ENCODE measurements at places on chromosomes 16 and 17.

GRCh38 chr17:55286681-55287589, 22.2 kb downstream of the HLF start:
- H3K4me3 ChIP-seq = no peak overlapping the region
- no peak for DNase-seq
- peak overlapping the region; percentile 93 for H3K27ac ChIP-seq
- no peaks in the 10 kb centered on the region for H3K36me3 ChIP-seq

- H3K27ac ChIP-seq = no peak overlapping the region
- DNase-seq = no peak
- no peaks in the 10 kb centered on the region for H3K36me3 ChIP-seq
- no peaks in the 10 kb centered on the region for H3K27me3 ChIP-seq
- H3K4me3 ChIP-seq = no peak overlapping the region
Observed at GRCh38 chr16:24041834-24042631, 206.2 kb downstream of the PRKCB start.

GRCh38 chr16:3652373-3653195, 1.9 kb upstream of the DNASE1 start:
- H3K4me3 ChIP-seq = no peak overlapping the region
- no peaks in the 10 kb centered on the region for H3K27me3 ChIP-seq
- H3K36me3 ChIP-seq = peaks cover 57% of the 10 kb centered on the region
- no peaks in the 10 kb centered on the region for H3K4me1 ChIP-seq
- H3K27ac ChIP-seq = no peak overlapping the region

DNA sequence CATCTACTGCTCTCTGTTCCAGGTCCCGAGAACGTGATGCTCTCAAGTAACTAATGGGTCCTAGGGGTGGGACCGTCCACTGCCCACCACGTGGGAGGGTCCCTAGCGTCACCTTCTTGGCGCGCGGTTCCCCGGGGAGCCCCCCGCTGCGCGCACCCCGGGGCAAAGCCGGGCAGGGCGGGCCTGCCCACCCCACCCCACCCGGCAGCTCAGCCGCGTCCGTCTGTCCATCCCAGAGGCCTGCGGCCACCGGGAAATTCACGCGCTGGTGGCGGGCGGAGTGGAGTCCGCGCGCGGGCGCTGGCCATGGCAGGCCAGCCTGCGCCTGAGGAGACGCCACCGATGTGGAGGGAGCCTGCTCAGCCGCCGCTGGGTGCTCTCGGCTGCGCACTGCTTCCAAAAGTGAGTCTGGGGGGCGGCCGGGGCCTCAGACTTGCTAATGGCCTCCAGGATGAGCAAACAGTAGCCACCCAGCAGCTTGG, 494 bp downstream of the PRSS41 start:
- H3K36me3 ChIP-seq = no peaks in the 10 kb centered on the region
- H3K4me1 ChIP-seq = no peaks in the 10 kb centered on the region
- peaks cover 38% of the 10 kb centered on the region for H3K27me3 ChIP-seq

DNA sequence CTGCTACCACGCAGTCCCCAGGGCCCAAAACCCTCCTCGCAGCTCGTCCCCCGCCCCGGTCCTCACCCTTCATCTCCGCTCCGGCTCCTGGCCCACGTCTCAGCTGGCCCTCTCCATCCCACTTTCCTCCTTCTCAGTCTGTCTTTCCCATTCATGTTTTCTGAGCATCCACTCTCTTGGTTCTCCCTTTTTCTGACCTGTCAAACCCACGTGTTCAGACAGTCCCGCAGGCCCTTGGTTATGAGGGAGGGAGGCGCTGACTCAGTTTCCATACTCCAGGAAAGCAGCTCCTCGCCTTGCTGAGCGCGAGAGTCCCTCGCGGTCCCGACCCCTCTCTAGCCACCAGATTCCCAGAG, 392 bp upstream of the HID1 start:
- H3K36me3 ChIP-seq = no peaks in the 10 kb centered on the region
- H3K27me3 ChIP-seq = no peaks in the 10 kb centered on the region
- no peak for DNase-seq
- H3K4me3 ChIP-seq = peak overlapping the region; percentile 62

GRCh38 chr16:15788846-15789239, 68.0 kb downstream of the MYH11 start:
- H3K36me3 ChIP-seq = no peaks in the 10 kb centered on the region
- no peak overlapping the region for H3K27ac ChIP-seq
- H3K27me3 ChIP-seq = no peaks in the 10 kb centered on the region
- peaks cover 28% of the 10 kb centered on the region for H3K4me1 ChIP-seq
- H3K4me3 ChIP-seq = no peak overlapping the region
- DNase-seq = no peak

- H3K4me1 ChIP-seq = peaks cover 56% of the 10 kb centered on the region
- peak overlapping the region; percentile 12 for H3K27ac ChIP-seq
Observed at GRCh38 chr17:75776386-75777295, 8.0 kb upstream of the UNK start.

- no peak overlapping the region for H3K27ac ChIP-seq
- no peak overlapping the region for H3K4me3 ChIP-seq
- DNase-seq = no peak
Observed at GRCh38 chr16:59634951-59635350, 900.8 kb upstream of the GOT2 start.

DNA sequence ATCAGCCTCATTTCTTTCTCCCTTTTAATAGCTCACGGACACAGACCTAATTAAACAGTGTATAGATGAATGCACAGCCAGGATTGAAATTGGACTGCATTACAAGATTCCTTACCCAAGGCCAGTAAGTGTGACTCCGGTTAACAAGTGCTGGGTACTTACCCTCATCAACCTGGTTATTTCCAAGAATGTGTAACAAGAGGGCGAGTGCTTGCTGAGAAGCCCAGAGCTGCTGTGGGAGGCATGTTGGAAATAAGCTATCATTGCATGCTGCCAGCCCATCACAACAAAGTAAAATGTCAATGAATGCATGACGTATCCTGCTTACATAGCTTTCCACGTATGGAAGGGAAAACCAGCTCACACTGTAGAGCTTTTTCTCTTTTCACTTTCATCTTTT, 19.5 kb downstream of the LYRM1 start:
- no peak overlapping the region for H3K27ac ChIP-seq
- no peaks in the 10 kb centered on the region for H3K27me3 ChIP-seq
- H3K4me3 ChIP-seq = no peak overlapping the region
- no peaks in the 10 kb centered on the region for H3K36me3 ChIP-seq

DNA sequence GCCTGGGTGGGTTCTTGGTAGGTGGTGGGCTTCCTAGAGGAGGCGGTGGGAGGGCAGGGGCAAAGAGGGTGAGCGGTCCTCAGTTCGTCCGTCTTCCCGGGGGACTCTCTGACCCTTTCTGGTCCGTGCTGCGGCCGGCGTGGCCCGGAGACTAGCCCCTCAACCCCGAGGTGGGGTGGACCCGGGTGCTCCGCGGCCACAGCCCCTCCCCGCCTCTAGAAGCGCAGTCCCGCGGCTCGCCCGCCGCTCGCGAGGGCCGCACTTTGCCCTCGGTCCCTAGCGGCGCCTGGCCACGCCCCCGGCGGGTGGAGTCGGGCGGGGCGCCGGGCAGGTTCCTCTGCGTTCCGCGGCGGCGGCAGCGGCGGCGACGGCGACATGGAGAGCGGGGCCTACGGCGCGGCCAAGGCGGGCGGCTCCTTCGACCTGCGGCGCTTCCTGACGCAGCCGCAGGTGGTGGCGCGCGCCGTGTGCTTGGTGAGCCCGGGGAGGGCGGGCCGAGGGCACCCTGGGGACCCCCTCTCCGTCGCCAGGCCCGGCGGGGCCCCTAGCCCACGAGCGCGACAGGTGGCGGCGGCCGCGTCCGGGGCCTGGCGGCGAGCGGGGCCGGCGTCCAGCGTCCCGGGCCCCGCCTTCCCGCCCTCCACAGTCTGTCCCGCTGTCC, at the start of gene SYNGR2:
Gene SYNGR2 (plus strand): TSS at position 340 of the 661 bp plus-strand sequence. CDS start 36 bp downstream, at position 376.
- H3K27me3 ChIP-seq = no peaks in the 10 kb centered on the region
- H3K4me1 ChIP-seq = peaks cover 42% of the 10 kb centered on the region
- no peak for DNase-seq
- H3K4me3 ChIP-seq = peak within 1 kb of the TSS; percentile 99
- peaks cover 31% of the 10 kb centered on the region for H3K36me3 ChIP-seq
- H3K27ac ChIP-seq = peak within 1 kb of the TSS; percentile 96

GRCh38 chr16:5509336-5509735, 411.7 kb upstream of the EEF2KMT start:
- no peaks in the 10 kb centered on the region for H3K4me1 ChIP-seq
- no peak overlapping the region for H3K27ac ChIP-seq
- H3K36me3 ChIP-seq = no peaks in the 10 kb centered on the region
- no peak for DNase-seq
- H3K4me3 ChIP-seq = no peak overlapping the region

DNA sequence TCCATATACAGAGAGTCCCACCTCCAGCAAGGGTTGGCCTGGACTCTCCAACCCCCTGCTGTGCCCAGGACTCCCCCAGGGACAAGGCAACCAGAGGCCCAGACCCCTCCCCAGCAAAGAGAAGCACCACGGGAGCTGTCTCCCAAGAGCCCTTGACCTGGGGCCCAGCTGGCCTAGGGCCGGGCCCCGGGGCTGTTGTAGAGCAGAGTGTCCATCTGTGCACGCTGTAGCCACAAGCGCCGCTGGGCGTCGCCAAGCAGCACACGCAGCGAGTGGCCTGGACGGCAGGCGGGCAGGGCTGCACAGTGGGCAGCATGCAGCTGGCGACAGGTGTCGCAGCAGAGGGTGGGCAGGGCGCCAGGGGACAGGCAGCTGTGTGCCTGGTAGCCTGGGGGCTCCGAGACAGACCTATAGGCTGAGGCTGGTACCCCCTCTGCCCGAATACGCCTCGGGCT, 4.3 kb downstream of the SPATA2L start:
- H3K36me3 ChIP-seq = peaks cover 18% of the 10 kb centered on the region
- peaks cover 31% of the 10 kb centered on the region for H3K4me1 ChIP-seq
- H3K27me3 ChIP-seq = no peaks in the 10 kb centered on the region

- no peak for DNase-seq
- H3K4me1 ChIP-seq = peaks cover 33% of the 10 kb centered on the region
- H3K36me3 ChIP-seq = no peaks in the 10 kb centered on the region
- no peak overlapping the region for H3K4me3 ChIP-seq
Observed at GRCh38 chr16:89944773-89945172, 3.8 kb upstream of the DEF8 start.

GRCh38 chr16:22397464-22397863, 23.0 kb upstream of the CDR2 start:
- peaks cover 6% of the 10 kb centered on the region for H3K4me1 ChIP-seq
- no peak overlapping the region for H3K27ac ChIP-seq
- H3K27me3 ChIP-seq = no peaks in the 10 kb centered on the region
- no peak overlapping the region for H3K4me3 ChIP-seq

DNA sequence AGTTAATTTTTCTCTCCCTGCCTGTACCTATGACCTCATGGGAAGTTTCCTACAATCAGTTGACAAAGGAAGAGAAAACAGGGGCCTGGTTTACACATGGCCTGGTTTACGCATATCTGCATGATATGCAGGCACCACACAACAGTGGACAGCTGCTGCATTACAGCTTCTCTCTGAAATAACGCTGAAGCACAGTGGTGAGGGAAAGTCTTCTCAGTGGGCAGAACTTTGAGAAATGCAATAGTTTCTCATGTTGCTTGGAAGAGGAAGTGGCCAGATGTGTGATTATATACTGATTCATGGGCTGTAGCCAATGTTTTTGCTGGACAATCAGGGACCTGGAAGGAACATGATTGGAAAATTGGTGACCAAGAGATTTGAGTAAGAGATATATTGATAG, 324.1 kb upstream of the GOT2 start:
- no peak overlapping the region for H3K4me3 ChIP-seq
- no peak for DNase-seq
- no peaks in the 10 kb centered on the region for H3K4me1 ChIP-seq
- H3K27ac ChIP-seq = no peak overlapping the region
- H3K27me3 ChIP-seq = no peaks in the 10 kb centered on the region
- H3K36me3 ChIP-seq = no peaks in the 10 kb centered on the region

GRCh38 chr17:45650561-45650960, 133.6 kb upstream of the CRHR1 start:
- no peaks in the 10 kb centered on the region for H3K4me1 ChIP-seq
- H3K27me3 ChIP-seq = peaks cover 80% of the 10 kb centered on the region
- H3K27ac ChIP-seq = no peak overlapping the region
- DNase-seq = no peak
- no peak overlapping the region for H3K4me3 ChIP-seq

GRCh38 chr17:70774339-70775117, 605.2 kb downstream of the KCNJ2 start:
- no peak overlapping the region for H3K27ac ChIP-seq
- DNase-seq = no peak
- H3K27me3 ChIP-seq = no peaks in the 10 kb centered on the region
- no peaks in the 10 kb centered on the region for H3K4me1 ChIP-seq
- no peak overlapping the region for H3K4me3 ChIP-seq

DNA sequence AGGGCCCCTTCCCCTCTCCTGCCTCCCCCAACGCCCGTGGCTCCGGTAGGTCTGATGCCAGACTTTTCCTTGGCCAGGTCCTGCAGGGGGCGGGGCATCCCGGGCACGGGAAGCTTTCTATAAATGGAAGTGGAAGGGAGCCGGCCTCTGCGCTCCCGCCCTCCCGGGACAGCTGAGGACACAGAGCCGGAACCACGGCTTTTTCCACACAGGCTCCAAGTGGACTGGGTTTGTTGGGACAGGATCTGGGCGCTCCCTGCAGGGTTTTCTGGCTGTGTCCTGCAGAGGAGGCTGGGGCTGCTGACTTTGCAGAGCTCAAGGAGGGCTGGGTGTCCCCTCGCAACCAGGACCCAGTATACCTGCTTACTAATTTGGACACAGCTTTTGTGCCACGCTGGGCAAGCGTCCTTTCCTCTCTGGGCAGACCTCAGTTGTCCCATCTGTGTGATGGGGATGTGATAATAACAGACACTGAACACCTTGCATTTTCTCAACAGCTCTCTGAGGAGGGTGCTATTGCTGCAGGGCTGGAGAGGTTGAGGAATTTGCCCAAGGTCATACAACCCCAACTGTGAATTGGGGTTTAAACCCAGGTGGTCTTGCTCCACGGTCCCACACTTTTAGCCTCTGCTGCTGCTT, 1.8 kb downstream of the TNS4 start:
- no peak for DNase-seq
- H3K4me3 ChIP-seq = peak overlapping the region; percentile 52
- peaks cover 24% of the 10 kb centered on the region for H3K36me3 ChIP-seq
- H3K27ac ChIP-seq = peak overlapping the region; percentile 92
- no peaks in the 10 kb centered on the region for H3K27me3 ChIP-seq

GRCh38 chr17:69717214-69717613, 302.7 kb downstream of the MAP2K6 start:
- no peaks in the 10 kb centered on the region for H3K36me3 ChIP-seq
- H3K27me3 ChIP-seq = no peaks in the 10 kb centered on the region
- no peak for DNase-seq

GRCh38 chr16:76535-77272, 1.3 kb upstream of the MPG start:
- no peak for DNase-seq
- no peak overlapping the region for H3K4me3 ChIP-seq
- peaks cover 45% of the 10 kb centered on the region for H3K4me1 ChIP-seq
- H3K36me3 ChIP-seq = peaks cover 23% of the 10 kb centered on the region
- H3K27ac ChIP-seq = peak overlapping the region; percentile 96

GRCh38 chr16:1488054-1488601, 616 bp downstream of the PTX4 start:
- H3K36me3 ChIP-seq = no peaks in the 10 kb centered on the region
- peaks cover 11% of the 10 kb centered on the region for H3K4me1 ChIP-seq
- H3K27me3 ChIP-seq = no peaks in the 10 kb centered on the region
- DNase-seq = no peak
- no peak overlapping the region for H3K4me3 ChIP-seq
- H3K27ac ChIP-seq = no peak overlapping the region
